ENCODE measurements at places on chromosomes 4 and X.

- DNase-seq = peak; percentile 51
Observed at GRCh38 chrX:112651766-112652165, 28.0 kb downstream of the LHFPL1 start.

GRCh38 chr4:128871948-128872347, 62.4 kb downstream of the JADE1 start:
- DNase-seq = peak; percentile 71

DNA sequence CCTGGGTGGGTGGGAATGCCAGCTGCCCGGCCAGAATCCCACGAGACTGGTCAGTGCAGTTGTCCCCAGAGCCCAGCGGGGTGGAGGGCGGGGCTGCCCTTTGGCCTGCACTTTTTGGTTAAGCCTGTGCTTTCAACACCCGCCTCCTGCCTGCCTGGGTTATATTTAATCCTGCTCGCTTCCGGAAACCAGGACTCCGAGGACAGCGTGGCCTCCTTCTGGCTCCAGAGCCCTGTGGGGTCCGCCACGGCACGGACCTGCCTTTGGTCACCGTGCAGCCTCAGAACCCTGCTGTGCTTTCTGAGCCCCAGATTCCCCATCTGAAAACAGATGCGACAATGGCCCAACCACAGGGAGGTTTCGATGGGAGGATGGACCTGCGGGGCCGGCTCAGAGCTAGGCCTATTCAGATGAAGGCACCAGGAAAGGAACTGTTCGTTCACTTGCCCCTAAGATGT, 29.4 kb upstream of the KIAA0232 start:
- DNase-seq = no peak

- DNase-seq = no peak
Observed at GRCh38 chr4:118850488-118851173, 14.7 kb upstream of the SEC24D start.

DNA sequence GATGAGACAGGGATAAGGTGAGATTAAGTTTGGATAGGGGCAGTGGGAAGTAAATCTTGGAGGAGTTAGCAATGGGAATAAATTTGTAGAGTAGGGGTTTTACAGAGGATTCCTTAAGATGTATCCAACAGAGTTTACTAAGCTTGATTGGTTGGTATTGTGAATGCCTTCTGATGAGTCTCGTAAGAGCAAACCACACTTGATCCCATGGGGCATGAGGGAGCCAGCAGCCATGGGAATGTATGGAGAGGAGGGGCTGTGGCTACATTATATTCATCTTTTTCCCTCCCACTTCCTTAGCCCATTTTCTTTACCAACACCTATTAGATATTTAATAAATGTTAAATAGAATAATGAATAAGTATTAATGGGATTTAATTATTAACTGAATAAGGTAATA, 126.6 kb upstream of the NDST3 start:
- DNase-seq = no peak

GRCh38 chrX:101659601-101660063, at the start of gene ARMCX2:
Gene ARMCX2, minus strand, starts transcription at chrX:101659850. Its CDS starts 2,262 bp downstream, at chrX:101657588.
- DNase-seq = peak; percentile 66

DNA sequence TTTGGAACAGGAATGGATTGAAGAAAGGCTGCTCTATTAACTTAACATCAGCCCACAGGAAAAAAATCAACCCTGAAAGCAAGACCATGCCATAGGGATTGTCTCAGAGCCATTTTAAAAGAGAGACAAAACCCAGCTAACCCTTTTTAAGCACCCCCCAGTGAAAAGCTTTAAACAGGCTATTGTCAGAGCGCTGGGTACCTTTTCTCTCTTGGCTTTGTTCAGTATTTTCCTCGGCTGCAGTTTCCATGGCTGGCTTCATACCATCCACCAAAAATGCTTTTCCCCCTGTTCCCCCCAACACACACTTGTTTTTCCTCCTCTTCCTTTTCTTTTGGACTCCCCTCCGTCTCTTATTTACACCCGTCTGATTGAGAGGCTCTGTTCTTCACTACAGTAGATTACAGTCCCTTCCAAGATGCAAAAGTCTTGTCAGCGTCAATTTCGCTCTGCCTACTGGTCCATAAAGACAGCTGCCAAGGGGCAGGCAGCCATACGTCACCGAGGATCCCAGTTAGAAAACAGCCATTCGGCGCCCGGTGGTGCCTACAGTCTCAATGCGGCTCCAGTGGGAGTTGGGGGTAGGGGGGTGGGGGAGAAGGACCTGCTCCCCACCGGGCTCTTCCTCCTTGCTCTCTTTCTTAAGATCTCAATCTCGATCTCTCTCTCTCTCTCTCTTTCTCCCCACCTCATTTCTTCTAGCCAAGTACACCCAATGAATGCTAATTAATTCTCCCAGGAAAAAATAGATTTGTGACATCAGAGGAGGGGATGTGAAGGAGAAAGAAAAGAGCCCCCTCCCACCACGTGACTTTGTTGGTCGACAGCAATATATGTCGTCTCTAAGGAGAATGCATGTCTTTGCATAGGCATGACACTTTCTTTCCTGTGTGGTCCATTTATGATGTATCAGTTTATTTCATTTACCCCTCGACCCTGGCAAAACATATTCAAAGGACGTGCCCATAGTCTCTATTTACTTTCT, at the start of gene GPM6B:
Gene GPM6B, minus strand, starts transcription at position 451 of the 985 bp plus-strand sequence. Its CDS starts 189 bp downstream, at position 262.
- DNase-seq = no peak

DNA sequence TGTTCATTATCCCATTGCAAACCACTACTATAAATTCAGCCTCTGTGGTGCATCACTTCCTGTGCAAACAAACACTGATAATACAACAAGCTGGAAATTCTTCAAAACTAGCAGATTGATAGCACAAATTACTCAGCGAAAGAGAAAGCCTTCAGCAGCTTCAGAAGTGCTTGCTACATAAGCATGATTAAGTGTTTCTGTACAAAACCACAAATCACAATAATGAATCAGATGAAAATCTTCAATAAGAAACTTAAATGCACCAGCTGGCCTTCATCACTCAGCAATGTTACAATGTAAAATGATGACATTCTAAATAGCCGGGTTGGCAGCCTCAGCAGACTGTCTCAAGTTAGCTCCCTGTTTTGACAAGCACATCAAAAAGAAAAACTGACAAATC, 262.2 kb downstream of the SPOCK3 start:
- peak; percentile 51 for DNase-seq

DNA sequence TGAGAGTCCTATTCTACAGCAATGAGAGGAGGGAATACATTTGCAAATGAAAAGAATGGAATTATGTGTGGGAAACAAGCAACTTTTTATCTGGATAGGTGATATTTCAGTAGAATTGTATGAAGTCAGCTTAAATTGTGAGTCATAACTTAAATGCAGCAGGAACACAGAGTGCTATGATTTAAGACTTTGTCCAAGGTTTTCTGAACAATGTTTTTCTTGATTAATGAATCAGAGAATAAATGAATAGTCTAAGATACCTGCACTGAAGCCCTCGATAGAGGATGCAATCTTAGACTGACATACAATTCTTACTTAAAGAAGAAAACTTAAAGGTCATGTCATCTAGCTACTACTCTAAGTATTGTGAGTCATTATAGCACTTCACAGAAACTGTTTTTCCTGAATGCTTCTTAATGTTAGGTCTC, 8.0 kb downstream of the ARHGEF38 start:
- DNase-seq = peak; percentile 2

DNA sequence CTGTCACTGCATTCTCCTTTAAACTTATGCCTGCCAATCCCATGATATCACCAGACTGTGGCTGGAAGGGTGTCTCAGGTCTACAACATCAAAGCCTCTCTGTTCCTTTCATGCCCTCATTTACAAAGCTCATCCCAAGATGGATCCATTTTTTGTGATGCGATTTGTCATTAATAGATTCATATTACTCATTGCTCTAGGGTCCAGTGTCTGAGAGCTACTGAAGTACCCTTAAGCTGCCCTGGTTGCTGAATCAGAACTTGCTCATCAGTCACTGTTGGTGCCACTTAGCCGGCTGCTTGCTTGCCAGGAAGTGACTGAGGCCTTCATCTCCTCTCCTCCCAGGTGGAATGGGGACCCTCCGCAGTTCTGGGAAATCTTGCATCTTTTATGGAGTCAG, 395.5 kb upstream of the BOD1L1 start:
- DNase-seq = peak; percentile 57

DNA sequence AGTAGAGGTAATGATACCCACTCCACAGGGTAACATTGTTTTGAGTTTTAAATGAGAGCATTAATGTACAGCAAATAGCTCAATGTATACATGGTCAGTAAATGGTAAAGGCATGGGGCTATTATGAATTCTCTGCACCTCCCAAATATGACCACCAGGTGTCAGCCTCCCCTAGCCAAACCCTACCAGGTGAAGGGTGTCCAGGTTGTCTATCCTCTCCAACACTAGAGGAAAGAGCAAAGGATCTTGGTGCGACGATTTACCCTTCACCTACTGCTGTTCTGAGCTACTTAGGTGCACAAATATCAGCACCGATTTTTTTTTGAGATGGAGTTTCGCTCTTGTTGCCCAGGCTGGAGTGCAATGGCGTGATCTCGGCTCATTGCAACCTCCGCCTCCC, 26.5 kb upstream of the XIAP start:
- DNase-seq = peak; percentile 53

GRCh38 chr4:7325541-7325940, 109.2 kb downstream of the PSAPL1 start:
- DNase-seq = no peak

GRCh38 chr4:93157986-93158385, 670.6 kb upstream of the ATOH1 start:
- DNase-seq = no peak

DNA sequence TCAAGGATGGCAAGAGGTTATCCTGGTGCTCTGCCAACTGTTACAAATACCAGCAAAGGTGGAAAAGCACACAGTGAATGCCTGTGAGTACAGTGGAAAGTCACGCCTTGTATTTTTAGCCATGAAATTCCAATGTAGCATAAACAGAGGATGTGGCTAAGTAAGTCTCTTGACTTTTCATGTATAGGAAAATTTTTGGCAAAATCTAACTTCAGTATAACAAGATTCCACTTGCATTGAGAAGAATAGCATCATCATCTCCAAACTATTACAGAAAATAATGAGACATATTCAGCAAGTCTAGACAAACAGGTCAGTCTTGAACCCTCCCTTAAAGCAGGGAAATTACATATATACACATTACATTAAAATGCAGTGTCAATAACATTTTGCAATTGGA, 7.9 kb downstream of the SLC10A6 start:
- DNase-seq = no peak

- DNase-seq = no peak
Observed at GRCh38 chr4:8609406-8609805, 16.8 kb downstream of the CPZ start.

GRCh38 chrX:23374291-23374690, 39.6 kb downstream of the PTCHD1 start:
- no peak for DNase-seq

- no peak for DNase-seq
Observed at GRCh38 chr4:47617607-47618006, 132.5 kb downstream of the ATP10D start.

GRCh38 chr4:30103455-30103854, 616.7 kb upstream of the PCDH7 start:
- DNase-seq = peak; percentile 44

DNA sequence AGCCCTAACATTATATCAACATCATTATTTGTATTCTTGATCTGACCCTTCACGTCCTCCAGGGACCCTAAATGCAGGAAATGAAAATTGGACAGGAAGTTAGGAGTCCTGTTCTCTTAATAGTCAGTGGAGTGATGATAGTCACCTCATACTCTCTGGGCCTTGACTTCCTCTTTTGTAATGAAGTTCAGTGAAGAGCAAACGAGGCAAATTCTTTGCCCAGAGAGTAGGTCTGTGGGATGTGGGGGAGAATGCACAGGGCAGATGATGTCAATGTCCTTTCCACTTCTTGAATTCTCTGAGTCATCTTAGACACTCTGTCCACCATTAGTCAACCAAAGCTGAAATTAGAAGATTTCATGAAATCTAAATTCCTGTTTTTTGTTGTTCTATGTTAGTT, 17.1 kb upstream of the GPRIN3 start:
- peak; percentile 52 for DNase-seq

DNA sequence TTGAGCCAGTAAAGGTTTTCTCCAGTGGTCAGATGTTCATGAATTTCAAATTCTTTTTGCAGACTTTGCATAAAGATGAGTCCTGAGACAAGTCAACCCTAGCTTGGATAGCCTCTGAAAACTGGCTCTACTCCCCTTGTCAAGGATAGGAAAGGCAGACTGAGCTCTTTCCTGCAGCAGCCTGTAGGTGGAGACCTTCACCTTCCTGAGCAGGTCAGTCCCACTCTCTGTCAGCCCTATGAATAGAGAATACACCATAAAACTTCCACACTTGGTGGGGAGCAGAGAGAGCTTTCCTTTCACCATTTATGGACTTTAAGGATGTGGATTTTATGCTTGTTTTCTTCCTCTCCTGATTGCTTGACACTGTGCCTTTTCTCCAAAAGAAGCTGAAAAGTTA, 41.9 kb downstream of the PCDH19 start:
- peak; percentile 6 for DNase-seq

GRCh38 chr4:89263265-89263664, 44.3 kb downstream of the GPRIN3 start:
- no peak for DNase-seq

GRCh38 chrX:78199851-78200250, 60.4 kb upstream of the TAF9B start:
- peak; percentile 18 for DNase-seq

DNA sequence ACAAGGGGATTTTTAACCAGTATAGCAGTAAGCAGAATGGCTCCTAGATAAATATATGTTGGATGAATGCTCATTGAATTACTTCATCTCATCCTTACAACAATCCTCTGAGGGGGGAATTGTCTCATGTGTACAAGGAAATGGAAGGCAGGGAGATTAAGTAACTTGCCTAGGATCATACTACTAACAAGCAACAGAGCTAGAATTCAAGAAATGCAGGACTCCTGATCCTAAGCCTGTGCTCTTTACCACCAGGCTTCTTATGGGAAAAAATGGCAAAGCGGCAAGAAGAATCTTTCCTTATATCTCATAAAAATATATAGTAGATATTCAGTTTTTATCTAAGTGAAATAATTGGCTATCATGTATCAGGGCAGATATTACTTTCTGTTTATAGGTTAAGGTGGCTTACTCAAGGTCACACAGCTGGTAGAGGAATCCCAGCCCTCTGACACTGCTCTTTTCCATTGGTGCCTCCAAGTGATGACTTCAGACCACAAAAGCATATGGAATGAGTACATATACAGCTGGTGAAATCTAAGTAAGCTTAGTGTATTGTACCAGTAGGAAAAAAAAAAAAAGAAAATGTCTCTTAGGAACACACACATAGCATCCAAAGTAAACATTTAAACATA, 2.1 kb downstream of the ABHD18 start:
- peak; percentile 41 for DNase-seq

DNA sequence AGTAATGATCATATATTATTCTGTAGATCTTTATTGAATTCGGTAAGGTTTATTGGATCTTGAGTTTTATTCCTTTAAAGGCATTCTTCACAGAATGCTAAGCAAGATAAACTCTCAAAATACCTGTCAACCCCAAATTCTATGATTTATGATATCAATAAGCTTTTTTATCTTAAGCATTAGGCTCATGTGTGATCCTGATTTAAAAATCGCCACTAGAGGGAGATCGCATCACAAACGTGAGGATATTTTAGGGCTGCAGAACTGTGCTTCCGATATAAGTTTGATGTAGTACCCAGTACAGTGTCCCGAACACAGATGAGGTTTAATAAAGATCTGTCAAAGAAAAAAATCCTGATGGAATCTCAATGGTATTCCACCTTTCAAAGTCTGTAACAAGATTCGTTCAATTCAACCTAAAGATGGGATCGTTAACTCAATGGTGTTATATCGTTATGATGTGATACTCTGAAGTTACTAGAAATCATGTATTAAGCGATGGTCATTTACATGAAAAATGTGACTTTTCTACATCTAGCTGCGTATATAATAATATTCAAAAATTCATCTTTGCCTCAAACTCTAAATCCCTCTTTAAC, 169.0 kb downstream of the CORIN start:
- DNase-seq = peak; percentile 66

GRCh38 chrX:122500556-122500955, 683.5 kb upstream of the GRIA3 start:
- DNase-seq = no peak

Data from fibroblast of mammary gland (primary cell).